Osteoblast (primary cell): ENCODE measurements at places on chromosomes 2 and 18. TPM values are rescaled to one million over a fixed set of nuclear protein-coding genes. Genes with fewer than 3 reads are reported as not detected.
A peak's percentile ranks its signal among the peaks of the same experiment; 100 is the strongest.

DPP4 gene
- total RNA-seq: 192 and 256 TPM in 2 replicates

TMEM178A gene
- 0.29 and 0.72 TPM in 2 replicates for total RNA-seq

ASPRV1 gene
- total RNA-seq: 0.29 and 0.72 TPM in 2 replicates

DNA sequence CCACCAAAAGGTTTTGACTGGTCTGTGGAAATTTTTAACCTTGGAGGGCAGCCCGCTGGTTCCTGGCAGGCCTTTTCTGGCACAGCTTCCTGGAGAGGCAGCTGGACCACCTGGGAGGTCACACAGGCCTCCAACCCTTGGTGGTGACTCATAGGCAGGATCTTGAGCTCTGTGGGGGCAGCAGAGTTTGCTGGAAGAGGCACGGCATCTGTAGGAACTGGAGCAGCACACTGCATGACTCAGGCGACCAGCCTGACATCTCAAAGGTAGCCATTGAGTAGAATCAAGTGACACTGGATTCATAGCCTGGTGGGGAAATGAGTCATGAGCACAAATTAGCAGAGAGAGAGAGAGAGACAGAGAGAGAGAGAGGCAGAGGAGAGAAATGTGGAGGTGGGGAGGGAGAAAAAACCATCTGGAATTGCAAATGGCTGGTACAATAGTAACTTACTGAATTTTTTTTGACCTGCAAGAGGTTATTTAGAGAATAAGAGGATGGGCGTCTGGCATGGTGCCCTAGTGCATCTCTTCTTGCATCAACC is 57.4 kb downstream of the TRPM8 start:
- peak; percentile 96 for DNase-seq

- no peak for DNase-seq
Observed at GRCh38 chr2:23199115-23199918, 185.7 kb upstream of the KLHL29 start.

DNA sequence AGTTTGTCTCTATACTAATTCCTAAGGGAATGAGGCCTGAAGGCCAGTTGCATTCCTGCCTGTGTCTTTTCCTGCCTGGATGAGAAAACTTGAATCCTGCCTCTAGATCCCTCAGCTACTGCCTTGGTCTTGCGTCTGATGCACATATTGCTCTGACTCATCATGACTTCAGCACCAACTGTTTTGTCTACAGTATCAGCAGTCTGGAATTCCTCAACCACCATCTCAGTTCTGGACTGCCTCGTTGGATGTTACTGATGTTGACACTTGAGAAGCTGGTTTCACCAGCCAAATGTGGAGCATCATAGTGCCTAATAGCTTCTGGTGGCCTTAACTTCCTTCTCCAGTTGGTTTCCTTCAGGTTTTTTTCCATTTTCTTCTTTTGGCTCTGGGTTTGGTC is 211.0 kb downstream of the CTNNA2 start:
- DNase-seq: peak; percentile 80

GRCh38 chr2:238287737-238288649 is at the start of gene PER2:
TSS of gene PER2 (minus strand) at chr2:238288610. CDS start at chr2:238277936, 10,674 bp downstream.
- DNase-seq: peak; percentile 97

- no peak for DNase-seq
Observed at GRCh38 chr2:227280895-227281294, 44.2 kb upstream of the MFF start.

- peak; percentile 18 for DNase-seq
Observed at GRCh38 chr2:119487434-119488244, 36.6 kb downstream of the SCTR start.
